Hepatic stellate cell (primary cell): ENCODE measurements at places on chromosomes 16 and 17.
A peak's percentile ranks its signal among the peaks of the same experiment; 100 is the strongest.

DNA sequence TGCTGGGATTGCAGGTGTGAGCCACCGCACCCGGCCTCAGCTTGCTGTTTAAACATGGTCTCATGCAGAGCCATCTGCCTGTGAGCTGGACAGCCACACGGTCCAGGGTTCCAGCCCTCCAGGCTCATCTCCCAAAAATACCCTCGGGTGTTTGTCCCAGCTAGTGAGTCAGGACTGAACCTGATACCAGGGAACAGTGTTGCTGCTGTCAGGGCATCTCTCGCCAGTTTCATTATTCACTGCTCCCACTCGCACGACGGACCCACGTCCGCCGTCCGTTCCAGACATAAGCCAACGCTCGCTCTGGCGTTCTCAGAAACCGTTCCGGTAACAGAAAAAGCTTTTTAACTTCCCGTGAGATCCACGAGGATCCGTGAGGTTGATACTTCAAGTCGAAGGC lies 77.6 kb downstream of the NXN start:
- no peak for DNase-seq

DNA sequence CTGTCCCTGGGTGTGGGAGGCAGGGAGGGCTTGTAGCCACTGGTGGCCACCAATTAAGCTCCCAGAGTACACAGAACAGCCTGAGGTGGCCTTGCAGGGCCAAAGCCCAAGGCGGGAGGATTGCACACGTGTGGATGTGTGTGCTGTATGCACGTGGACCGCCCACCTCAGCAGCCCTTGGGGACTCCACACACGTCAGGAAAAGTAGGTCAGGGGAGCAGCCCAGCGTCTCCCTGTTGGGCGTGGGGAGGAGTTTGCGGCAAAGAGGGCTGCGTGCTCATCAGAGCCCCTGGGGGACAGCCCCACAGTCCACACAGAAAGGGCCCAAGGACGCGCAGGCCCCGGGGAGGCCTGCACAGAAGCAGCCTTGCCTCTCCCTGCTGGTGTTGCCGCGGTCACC lies 19.6 kb downstream of the SBK1 start:
- no peak for DNase-seq

DNA sequence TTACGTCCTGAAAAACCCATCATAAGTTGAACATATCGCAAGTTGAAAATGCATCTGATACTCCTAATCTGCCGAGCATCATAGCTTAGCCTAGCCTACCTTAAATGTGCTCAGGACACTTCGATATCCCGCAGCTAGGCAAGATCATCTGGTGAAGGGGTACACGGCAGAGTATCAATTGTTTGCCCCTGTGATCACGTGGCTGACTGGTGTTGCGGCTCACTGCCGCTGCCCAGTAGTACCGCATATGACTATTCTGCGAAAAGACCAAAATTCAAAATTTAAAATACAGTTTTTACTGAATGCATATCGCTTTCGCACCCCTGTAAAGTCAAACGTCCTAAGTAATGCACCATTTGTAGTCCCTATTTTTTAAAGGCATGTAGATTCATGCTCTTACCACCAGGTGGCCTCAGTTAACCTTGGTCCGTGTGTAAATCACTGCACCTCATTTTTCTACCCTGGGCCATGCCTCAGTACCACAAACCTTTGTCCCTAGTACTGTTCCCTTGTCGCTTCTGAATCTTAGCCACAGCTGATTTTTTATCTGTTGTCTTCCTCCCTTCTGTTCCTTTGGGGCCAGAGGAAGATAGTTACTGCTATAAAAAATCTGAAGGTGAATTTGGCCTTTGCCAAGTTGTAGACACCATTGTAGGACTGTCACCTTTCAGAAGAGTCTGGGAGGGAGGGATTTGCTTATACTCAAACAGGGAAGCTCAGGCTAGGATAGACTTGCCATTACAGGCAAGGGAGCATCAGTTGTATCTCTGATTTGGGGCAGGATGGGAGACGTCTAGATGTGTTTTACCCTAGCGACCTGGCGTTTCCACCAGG lies 34.4 kb downstream of the WWP2 start:
- DNase-seq = peak; percentile 47

DNA sequence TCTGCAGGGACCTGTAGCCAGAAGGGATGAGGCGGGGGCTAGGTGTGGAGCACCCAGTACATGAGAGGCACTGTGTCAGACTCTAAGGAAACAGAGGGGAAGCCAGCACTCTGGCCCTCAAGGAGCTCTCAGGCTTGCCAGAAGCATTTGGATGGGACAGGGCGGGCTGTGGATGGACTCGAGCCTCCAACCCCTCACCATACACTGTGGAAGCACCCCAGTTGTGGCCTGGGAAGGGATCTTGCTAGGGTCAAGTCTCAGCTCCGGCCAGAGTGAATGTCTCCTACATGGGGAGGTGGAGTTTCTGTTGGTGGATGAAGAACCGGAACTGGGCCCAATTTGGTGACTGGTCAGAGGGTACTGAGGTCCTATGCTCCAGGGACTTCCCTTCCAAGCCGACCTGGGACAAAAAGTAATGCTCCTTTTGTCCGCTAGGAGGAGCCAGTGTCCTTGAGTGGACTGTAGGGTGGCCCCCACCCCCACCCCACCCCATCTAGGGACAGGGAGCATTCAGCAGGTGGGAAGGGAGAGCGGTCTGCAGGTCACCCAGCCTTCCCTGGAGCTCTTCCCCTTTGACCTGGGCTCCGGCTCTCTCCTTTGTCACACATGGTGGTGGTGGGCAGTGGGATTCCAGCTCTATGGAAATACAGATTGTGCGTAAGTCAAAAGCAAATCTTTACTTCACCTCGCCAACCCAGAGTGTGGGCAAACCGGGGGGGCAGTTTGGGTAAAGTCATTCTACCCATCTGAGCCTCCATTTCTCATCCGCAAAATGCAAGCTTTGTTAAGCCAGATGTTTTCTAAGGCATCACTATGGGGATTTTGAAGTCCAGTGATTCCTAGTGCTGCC lies 20.4 kb upstream of the PHB1 start:
- DNase-seq = peak; percentile 87

GRCh38 chr17:81228420-81228819 lies 5.7 kb upstream of the CEP131 start:
- DNase-seq = no peak

DNA sequence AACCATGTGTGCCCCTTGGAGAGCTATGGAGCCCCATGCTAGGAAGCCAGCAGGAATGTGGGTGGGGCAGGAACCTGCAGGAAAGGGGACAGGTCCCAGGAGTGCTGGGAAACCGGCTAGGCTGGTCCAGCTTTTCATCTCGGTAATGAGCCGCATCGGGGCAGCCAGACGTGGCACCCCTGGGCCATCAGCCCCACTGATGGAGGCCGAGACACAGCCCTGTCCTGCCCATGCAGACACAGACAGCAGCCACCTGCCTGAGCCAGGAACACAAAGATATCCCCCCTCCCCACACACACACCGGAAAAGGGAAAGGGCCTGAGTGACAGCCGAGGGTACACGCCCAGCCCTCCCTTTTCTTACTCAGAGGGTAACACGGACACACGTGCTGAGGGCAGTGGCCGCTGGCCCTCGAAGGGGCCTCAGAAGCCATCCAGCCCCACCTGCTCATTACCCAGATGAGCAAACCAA lies 18.1 kb downstream of the PPL start:
- no peak for DNase-seq

- no peak for DNase-seq
These were observed 453 bp downstream of the MMP25 start for GRCh38 chr16:3046641-3047386.

DNA sequence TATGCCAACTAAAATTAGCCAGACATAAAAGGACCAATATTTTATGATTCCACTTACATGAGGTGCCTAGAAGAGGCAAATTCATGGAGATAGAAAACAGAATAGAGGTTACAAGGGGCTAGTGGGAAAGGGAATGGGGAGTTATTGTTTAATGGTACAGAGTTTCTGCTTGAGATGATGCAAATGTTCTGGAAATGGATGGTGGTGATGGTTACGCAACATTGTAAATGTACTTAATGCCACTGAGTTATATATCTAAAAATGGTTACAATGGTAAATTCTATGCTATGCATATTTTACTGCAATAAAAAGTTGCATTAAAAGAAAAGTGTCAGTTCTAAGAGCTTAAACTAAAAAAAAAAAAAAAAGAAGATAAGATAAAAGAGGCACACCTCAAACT lies 17.9 kb downstream of the MT1X start:
- no peak for DNase-seq

GRCh38 chr16:8199390-8199789 lies 390.9 kb downstream of the TMEM114 start:
- DNase-seq = no peak

GRCh38 chr16:24332582-24333090 lies 76.5 kb downstream of the CACNG3 start:
- no peak for DNase-seq

DNA sequence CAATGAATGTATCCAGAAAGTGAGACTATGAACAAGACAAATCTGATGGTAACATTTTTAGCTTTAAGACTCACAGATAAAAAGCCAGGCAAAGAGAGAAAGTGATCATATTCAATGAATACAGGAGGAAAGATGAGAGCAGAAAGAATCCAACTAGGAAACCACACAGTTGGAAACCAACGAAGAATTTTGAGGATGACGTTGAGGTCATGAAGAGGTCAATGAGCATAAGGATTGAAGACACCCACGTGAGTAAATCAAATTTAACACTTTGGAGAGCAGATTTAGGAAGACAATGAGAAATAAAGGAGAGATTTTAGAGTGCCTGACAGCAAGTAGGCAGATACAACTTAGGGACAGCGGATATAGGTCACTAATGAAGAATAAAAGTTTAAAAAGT lies 948.1 kb downstream of the KCNJ2 start:
- no peak for DNase-seq

DNA sequence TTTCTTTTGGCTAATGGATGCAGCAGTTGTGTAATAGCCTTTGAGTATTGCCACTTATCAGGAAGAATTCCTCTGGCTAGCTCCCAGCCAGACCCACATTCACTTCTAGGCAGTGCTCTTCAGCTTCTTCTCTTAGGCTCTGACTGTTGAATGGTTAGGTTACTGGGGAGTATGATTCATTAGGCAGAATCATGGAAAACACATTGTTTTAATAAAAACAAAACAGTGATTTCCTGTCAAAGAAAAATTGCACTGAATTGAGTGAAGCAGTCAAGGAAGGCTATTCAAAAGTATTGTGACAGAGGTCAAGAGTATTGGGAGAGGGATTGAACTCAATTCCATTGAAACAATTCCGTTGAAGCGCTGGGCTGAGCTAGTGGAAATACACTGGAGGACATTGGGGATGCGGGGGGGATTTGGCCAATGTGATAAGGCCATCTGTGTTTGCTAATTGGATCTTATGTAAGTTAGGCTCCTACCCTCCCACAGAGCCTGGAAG lies 68.0 kb downstream of the CNTNAP4 start:
- DNase-seq = peak; percentile 36

GRCh38 chr17:752002-752619 lies at the start of gene GEMIN4:
TSS of gene GEMIN4 (minus strand) at chr17:752264. CDS start at chr17:752142, 122 bp downstream.
- DNase-seq = peak; percentile 95

- no peak for DNase-seq
These were observed 1.0 kb downstream of the TPSD1 start for GRCh38 chr16:1256874-1257322.

- DNase-seq = no peak
These were observed 47.8 kb upstream of the AXIN2 start for GRCh38 chr17:65609286-65609685.

DNA sequence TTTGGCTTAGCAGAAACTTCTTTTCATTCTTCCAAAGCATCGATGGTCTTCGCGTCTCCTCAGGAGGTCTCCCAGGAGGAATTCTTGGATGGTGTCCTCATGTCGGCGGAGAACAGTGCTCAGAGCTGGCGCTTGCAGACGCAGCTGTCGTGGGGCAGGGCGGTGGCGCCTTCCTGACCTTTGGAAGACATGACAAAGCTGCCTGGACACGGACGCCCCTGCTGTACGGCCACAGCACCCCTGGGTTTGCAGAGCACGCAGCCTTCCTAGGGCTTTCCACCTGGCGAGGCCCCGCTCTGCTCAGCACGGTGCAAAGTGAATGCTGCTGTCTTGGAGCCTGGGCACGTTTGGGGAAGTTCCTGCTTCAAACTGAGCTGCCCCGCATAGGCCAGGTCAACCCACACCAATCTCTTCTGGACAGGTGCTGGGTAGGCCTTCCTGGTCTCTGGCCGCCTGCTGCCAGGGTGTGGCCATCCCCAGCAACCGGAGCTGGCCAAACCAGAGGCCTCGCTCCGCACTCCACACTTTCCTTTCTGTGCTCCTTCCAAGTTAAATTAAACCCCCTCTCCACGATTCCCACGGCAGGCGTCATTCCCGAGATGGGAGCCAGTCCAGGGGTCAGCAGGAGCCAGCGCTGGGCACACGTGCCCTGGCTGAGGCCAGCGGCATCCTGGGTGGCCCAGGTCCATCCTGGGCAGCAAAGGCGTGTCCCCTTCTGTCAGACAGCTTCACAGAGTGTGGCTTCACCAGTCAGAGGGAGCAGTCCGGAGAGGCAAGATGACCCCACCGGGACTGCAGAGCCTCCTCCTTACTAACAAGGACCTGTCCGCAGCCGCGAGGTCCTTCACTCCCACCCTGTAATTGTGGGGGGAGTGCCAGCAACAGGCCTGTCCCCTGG lies 15.0 kb upstream of the KREMEN2 start:
- DNase-seq = no peak

DNA sequence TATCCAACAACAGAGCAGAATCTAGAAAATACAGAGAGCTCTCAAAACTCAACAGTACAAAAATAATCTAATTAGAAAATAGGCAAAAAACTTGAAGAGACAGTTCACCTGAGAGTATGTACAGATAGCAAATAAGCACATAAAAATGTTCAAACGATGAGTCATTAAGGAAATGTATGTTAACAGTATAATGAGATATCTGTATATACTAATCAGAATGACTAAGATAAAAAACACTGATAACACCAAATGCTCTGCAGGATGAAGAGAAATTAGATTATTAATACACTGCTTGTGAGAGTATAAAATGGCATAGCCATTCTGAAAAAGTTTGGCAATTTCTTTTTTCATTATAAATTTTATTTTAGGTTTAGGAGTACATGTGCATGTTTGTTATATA lies 1307.6 kb upstream of the GOT2 start:
- DNase-seq = no peak

DNA sequence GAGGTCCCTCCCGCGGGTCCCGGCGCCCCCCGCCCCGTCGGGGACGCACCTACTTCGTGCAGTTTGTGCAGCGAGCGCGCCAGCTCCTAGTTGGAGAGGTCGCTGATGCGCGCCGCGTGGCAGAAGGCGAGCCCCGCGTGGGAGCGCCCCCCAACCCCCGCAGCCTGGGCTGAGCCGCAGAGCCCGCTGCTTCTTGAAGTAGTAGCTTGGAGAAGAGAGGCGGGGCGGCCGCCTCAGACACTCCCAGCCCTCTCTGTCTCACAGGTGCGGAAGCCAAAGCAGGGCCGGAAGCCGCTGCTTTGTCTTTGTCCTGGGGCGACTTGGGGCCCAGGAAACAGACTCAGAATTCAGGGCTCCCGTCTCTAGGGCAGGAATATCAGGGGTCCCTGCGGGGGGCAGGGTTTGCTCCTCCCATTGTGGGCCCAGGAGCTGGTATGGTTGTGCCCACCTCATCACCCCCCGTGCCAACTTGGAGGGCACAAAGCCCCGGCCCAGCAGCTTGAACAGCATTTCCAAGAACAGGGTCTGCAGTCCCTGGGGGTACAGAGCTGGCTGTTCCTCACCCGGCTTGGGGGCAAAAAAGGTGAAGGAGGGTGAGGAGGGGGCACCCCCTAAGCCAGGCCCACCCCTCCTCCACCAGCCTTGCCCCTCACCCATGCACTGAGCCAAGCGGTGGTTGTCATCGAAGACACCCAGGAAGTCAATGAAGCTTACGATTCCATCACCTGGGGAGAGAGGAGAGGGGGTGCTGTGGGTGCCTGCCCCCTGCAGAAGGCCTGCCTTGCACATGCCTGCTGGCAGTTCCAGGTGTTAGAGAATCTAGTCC lies 13.5 kb downstream of the SPATA32 start:
- no peak for DNase-seq
